Fibroblast of lung (primary cell): ENCODE measurements at places on chromosomes 3 and 15. TPM values are rescaled to one million over a fixed set of nuclear protein-coding genes. Genes with fewer than 3 reads are reported as not detected.

CMTM8 gene
- total RNA-seq: under 0.01 and 0.26 TPM in 2 replicates

THBS1 gene
- 631 and 1,745 TPM in 2 replicates for total RNA-seq

LSAMP gene
- total RNA-seq: 4.8 and 9.0 TPM in 2 replicates

PIK3R4 gene
- total RNA-seq: 27.0 and 33.4 TPM in 2 replicates

GABRR3 gene
- total RNA-seq: not detected in 2 replicates

GUCA1C gene
- total RNA-seq: not detected in 2 replicates

RBM15B gene
- total RNA-seq: 29.9 and 35.7 TPM in 2 replicates

GPR160 gene
- total RNA-seq: 0.50 and 0.51 TPM in 2 replicates
